Left kidney (tissue), 8 donors: ENCODE measurements at places on chromosomes 5 and 9. TPM values are rescaled to one million over a fixed set of nuclear protein-coding genes. Genes with fewer than 3 reads are reported as not detected.

The SOX30 gene
- polyA plus RNA-seq = 0.50 TPM

The SPEF2 gene
- 80.3 TPM for polyA plus RNA-seq

The FBP1 gene
- polyA plus RNA-seq = 66.0 TPM

The TAF11L8 gene
- polyA plus RNA-seq = not detected

The SLC25A25 gene
- 12.9 TPM for polyA plus RNA-seq

The NR2F1-AS1 gene
- polyA plus RNA-seq = 59.1 TPM

The CYFIP2 gene
- 124 TPM for polyA plus RNA-seq

The C9orf153 gene
- polyA plus RNA-seq = 0.15 TPM

The CTXN3 gene
- polyA plus RNA-seq = not detected

The IFNA21 gene
- polyA plus RNA-seq = not detected

The PPP3R2 gene
- not detected for polyA plus RNA-seq

The ACTBL2 gene
- not detected for polyA plus RNA-seq

The BRINP1 gene
- 8.4 TPM for polyA plus RNA-seq

The TLX3 gene
- polyA plus RNA-seq = not detected

The PCDHGA2 gene
- polyA plus RNA-seq = 6.8 TPM

The PDE6A gene
- 0.25 TPM for polyA plus RNA-seq

The RLN1 gene
- polyA plus RNA-seq = 0.52 TPM

The ANXA2R gene
- 1.4 TPM for polyA plus RNA-seq

The GCNT4 gene
- polyA plus RNA-seq = 18.3 TPM

The SHISAL2B gene
- 0.27 TPM for polyA plus RNA-seq

The C5orf46 gene
- polyA plus RNA-seq = not detected

The F2RL1 gene
- polyA plus RNA-seq = 38.4 TPM

The MYMK gene
- 0.37 TPM for polyA plus RNA-seq

The DCTN4 gene
- 82.6 TPM for polyA plus RNA-seq

The GAS1 gene
- polyA plus RNA-seq = 55.3 TPM

The PCDH1 gene
- polyA plus RNA-seq = 22.4 TPM

The WNK2 gene
- 28.5 TPM for polyA plus RNA-seq

The CMBL gene
- 39.6 TPM for polyA plus RNA-seq

The GABRA6 gene
- not detected for polyA plus RNA-seq

The SLC2A8 gene
- 19.9 TPM for polyA plus RNA-seq

The WDR38 gene
- polyA plus RNA-seq = 0.22 TPM

The SLC34A3 gene
- 7.4 TPM for polyA plus RNA-seq

The ANKRD20A1 gene
- 6.1 TPM for polyA plus RNA-seq

The PRSS3 gene
- polyA plus RNA-seq = 3.6 TPM

The TNC gene
- 323 TPM for polyA plus RNA-seq

The RASGEF1C gene
- 0.27 TPM for polyA plus RNA-seq

The CDC20B gene
- 0.62 TPM for polyA plus RNA-seq

The OR2V1 gene
- not detected for polyA plus RNA-seq

The OR1L8 gene
- 0.12 TPM for polyA plus RNA-seq

The HTR4 gene
- polyA plus RNA-seq = not detected

The MBLAC2 gene
- polyA plus RNA-seq = 11.1 TPM

The CCNI2 gene
- 4.2 TPM for polyA plus RNA-seq

The MLANA gene
- polyA plus RNA-seq = 1.0 TPM

The KCNMB1 gene
- polyA plus RNA-seq = 1.1 TPM

The PDZD2 gene
- 22.1 TPM for polyA plus RNA-seq

The PHYHD1 gene
- polyA plus RNA-seq = 63.9 TPM

The DMRTA1 gene
- polyA plus RNA-seq = 1.4 TPM

The PCAT7 gene
- polyA plus RNA-seq = 0.40 TPM

The HAVCR1 gene
- polyA plus RNA-seq = 4.6 TPM

The WNT8A gene
- polyA plus RNA-seq = 0.15 TPM

The DMRT3 gene
- polyA plus RNA-seq = 1.5 TPM

The CARD9 gene
- 1.8 TPM for polyA plus RNA-seq

The SPATA9 gene
- polyA plus RNA-seq = 2.4 TPM

The IL3 gene
- polyA plus RNA-seq = not detected

The GPR21 gene
- polyA plus RNA-seq = 0.62 TPM

The PCDHGB3 gene
- polyA plus RNA-seq = 2.8 TPM

The CAMK4 gene
- 6.1 TPM for polyA plus RNA-seq

The MYOZ3 gene
- 6.9 TPM for polyA plus RNA-seq

The NRG2 gene
- polyA plus RNA-seq = 0.88 TPM

The APBB3 gene
- 58.6 TPM for polyA plus RNA-seq
